ENCODE measurements at places on chromosomes 12 and 14.
A peak's percentile ranks its signal among the peaks of the same experiment; 100 is the strongest.

DNA sequence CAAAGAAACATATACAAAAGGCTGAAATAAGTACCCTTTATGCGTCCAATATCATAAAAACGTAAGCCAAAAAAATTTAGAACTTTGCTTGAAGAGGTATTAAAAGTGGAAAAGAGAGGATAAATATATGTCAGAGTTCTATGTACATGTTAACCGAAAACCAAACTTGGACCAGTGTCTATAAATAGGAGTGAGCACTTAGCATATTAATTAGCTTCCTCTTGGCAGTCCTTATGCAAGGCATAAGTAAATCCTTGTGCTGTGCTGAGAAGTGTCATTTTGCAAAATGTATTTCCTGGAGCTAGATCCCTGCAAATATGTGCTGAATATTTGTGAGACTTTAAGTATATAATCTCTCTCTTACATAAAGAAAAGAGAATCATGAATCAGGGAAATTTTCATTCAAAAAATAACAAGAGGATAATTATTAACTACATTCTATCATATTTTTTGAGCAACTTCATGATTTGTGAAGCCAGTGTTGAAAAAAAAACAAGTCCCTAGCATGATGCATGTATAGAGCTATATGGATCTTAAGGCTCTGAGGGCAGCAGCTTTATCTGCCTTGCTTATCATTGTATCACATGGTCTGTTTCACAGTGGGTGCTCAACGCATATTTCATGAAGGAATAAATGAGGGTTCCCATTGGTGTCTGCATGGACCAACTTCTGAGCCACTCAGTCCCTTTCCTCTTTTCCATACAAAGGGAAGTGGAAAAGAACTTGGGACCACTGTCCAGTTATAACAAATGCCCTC, 326.1 kb downstream of the PDZRN4 start:
- peak; percentile 11 for DNase-seq

GRCh38 chr14:101230161-101230850, 326.8 kb upstream of the RTL1 start:
- no peak for DNase-seq

- no peak for DNase-seq
Measured at GRCh38 chr12:865614-866013, 83.9 kb downstream of the RAD52 start.

- no peak for DNase-seq
Measured at GRCh38 chr12:11920231-11920630, 150.5 kb upstream of the BCL2L14 start.

DNA sequence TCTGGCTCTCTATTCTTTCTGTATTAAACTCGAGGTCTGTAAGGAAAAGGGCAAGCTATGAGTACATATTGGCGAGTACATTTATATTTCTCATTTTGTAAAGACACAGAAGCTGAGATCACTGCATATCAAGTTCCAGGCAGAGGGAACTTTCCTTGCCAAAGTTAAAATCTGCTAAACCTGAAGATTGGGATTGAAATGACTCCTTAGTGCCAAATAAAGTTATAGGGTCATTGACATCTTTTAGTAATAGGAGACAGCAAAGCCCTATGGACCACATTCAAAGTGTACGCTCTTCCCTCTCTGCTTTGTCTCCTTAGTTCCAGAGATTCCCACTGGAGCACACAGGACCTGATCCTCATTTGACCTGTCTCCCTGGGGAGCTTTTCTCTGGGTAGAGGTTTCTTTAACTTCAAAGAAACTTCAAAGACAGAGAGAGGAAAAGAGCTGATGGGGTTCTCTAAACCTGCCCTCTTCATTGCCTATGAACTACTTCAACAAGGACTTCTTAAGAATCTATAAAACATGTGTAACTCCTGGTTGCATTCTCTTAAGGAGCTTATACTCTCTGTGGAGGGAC, 42.6 kb upstream of the PTPRR start:
- no peak for DNase-seq

DNA sequence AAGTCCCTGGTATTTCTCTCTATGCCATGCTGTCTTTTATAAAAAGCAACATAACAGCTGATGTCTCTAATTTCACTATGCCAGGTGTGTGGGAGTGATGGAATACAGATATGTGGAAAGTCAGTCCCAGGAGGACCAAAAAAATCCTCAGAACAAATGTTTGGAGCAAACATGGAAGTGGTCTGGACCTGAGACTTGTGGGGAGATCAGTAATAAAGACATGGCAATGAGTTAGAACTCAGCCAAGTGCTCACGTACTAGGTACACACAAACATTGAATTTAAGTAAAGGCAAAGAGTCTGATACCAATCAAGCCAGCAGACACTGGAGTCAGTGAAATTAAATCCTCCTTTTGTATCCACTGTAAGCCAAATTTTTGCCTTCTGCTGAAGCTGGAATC, 223.6 kb downstream of the ALG10B start:
- no peak for DNase-seq

- no peak for DNase-seq
Measured at GRCh38 chr12:113825705-113826104, 140.4 kb downstream of the RBM19 start.

GRCh38 chr14:93333631-93334103, 831 bp upstream of the BTBD7 start:
- no peak for DNase-seq

- no peak for DNase-seq
Measured at GRCh38 chr14:35366056-35366451, 38.5 kb downstream of the NFKBIA start.

DNA sequence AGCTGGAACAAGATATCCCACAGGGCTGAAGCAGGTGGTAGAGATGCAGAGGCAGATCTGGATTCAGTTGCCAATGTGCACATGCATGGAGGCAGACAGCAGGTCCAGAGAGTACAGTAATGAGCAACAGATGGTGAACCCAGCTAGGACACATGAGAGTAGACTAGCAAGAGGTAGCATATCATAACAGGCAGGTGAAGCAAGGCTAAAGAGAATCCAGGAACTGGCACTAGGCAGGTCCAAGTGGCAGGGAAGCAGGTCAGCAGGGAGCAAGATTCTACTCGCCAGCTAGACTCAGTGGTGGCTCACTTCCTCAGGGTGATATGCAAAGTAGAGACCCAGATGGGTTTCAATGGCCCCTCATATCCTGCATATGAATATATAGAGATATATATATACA, 15.3 kb upstream of the MYF6 start:
- no peak for DNase-seq

DNA sequence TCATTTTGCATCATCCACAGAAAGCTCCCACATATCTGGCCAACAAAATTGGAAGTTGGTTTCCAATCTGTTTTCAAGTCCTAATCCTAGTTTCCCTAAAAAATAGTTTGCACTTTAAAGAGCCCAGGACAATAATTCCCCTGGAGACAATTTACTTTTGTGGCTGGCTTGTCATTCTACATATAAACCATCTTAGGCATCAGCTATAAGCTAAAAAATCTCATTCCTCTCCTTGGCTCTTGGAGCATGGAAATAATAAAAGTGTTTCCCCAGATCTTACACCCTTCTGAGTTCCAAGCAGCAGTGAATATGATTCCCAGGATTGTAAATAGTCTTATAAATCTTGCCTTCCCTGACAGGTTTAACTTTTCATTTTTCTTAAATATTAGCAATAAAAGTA, 89.1 kb upstream of the NUDT4 start:
- DNase-seq, result no peak

DNA sequence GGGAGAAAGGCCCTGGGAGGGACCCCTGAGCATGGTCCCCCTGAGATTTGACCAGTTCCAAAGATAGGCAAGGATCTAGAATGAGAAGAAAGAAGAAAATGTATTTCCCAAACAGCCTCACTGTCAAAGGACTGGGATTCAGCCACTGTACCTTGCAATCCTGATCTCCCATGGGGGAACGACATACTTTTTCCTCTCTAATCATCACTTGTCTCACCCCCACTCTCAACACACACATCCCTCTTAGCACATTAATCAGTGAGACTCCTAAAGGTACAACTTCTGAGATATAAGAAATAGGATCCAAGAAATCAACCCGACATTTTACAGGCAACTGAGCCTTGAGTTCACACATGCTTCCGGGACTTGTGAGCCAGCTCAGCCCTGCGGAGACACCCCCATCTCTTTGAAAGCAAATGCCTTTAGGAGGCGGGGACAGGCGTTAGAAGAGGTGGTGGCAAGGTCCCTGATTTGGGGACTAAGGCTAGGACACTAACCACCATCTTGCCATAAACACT, 1.4 kb downstream of the MAP3K9 start:
- no peak for DNase-seq

DNA sequence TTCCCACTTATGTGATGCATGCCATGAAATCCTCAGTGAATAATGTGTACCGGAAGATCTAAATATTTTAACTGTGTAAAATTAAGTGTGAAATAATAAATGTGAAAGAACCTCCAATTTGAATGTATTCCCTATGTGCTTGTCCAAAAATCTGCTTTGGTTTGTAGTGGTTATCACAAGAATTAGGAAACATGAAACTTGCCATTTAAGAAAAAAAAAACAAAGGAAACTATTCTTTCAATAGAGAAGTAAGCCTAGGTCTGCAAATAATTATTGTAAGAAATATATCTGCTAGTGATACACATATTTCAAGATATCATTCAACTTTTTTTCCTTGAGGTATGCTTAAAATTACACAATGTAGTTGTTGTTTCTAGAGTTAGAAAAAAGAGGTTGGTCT, 500.4 kb downstream of the SLC6A15 start:
- no peak for DNase-seq

DNA sequence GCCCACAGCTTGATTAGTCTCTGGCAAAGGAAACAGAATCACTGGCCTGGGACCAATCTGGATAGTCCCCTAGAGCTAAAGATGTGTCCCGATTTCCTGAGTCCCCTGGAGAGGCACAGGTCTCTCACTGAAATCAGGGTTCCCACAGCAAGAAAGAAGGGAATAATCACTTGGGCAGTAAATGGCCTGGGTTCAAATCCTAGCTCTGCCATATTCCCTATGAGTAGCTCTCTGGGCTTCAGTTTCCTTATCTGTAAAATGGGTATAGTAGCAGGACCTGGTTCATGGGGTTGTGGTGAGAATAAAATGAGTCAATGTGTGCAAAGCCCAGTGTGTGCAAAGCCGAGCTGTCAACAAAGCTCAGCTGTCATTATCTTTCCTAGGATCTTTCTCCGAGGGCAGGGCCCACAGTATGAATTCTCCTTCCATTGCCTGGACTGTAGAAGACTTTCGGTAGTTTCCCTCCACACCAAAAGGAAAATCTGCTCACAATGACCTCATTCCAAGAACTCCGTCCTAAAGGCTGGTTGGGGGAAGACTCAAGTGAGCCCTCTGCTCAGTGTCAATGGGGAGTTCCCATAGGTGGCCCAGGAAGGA, 12.6 kb upstream of the NCOR2 start:
- no peak for DNase-seq

- no peak for DNase-seq
Measured at GRCh38 chr12:4567073-4567881, 5.3 kb downstream of the DYRK4 start.

DNA sequence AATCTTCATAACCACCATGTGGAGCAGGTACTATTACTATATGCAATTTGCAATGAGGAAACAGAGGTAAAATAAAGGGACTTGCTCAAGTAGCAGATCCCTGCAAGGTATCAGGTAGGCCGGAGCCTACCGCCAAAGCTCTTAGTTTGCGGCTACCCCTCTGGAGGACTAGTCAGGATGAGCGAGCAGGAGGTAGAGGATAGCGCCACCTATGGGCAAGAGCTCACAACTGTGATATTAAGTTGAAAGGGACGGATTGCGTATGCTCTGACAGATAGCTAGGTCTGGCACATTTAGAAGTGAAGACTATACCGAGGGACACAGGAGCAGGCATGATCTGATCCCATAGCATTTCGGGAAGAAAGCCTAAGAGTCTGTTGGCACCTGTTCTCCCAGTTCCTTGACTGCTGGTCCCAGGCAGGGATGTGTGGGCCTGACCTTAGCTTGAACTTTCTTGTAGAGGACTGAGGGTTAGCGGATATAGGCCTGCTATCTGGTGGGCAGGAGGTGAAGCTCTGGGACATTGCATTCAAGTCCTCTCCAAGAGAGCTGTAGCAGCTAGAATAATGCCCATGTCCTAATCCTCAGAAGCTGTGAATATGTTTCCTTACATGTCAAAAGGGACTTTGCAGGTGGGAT, 48.0 kb downstream of the SLC17A8 start:
- peak; percentile 43 for DNase-seq

DNA sequence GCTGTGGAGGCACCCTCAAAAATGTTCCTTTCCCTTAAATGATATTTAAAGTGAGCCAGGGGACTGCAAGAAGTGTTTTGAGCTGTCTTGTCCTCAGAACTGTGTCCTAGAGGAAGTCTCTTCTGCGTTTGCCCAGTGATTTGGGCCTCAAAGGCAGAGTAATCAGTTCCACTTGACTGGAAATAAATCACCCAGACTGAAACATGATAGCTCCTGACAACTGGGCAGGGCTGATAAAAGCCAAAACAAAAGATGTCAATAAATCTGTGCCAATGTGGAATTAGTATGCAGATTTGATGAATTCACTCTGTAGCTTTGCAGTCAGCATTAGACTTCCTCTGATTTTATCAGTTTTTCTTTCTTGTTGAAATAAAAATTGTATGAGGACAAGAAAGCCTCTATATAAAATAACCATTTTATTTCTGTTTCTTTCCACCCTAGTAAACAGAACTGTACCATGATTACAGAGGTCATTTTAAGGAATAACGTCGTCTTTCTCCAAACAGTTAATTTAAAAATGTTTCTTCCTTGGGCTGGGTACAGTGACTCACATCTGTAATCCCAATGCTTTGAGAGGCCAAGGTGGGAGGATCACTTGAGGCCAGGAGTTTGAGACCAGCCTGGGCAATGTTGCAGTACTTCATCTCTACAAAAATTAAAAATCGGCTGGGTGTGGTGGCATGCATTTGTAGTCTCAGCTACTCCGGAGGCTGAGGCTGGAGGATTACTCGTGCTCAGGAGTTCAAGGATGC, 180.8 kb downstream of the ERC1 start:
- DNase-seq, result peak; percentile 36

- DNase-seq, result no peak
Measured at GRCh38 chr14:103190741-103191140, 67.5 kb downstream of the TNFAIP2 start.

GRCh38 chr12:40123496-40123895, 17.6 kb upstream of the SLC2A13 start:
- no peak for DNase-seq

- DNase-seq, result no peak
Measured at GRCh38 chr12:47164724-47165439, 85.1 kb upstream of the AMIGO2 start.

DNA sequence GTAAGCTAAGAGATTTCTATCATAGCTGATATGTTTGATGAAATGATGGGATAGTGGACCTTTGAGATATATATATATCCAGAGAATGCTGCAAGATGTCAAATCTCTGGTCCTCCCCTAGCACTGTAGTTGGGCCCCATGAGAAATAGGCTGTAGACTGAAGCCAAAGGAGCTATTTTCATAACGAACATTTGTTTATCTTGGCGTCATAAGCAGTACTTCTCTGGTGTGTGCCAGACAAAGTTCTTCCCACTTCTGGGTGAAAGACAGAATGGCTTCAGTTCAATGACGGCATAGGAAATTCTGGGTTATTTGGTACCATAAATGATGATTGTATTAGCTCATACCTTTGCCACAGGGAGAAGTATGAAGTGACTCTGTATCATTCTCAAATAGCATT, 534.3 kb downstream of the SOX5 start:
- no peak for DNase-seq

- no peak for DNase-seq
Measured at GRCh38 chr14:72518809-72519377, 375.0 kb downstream of the DPF3 start.
